Hematopoietic multipotent progenitor cell treated with erythropoietin and hydrocortisone succinate and interleukin-3 and kit ligand, for 15 days (in vitro differentiated cells): ENCODE measurements at places on chromosomes 12 and 14.

- DNase-seq: no peak
Measured at GRCh38 chr12:47991106-47992061, 12.9 kb downstream of the COL2A1 start.

DNA sequence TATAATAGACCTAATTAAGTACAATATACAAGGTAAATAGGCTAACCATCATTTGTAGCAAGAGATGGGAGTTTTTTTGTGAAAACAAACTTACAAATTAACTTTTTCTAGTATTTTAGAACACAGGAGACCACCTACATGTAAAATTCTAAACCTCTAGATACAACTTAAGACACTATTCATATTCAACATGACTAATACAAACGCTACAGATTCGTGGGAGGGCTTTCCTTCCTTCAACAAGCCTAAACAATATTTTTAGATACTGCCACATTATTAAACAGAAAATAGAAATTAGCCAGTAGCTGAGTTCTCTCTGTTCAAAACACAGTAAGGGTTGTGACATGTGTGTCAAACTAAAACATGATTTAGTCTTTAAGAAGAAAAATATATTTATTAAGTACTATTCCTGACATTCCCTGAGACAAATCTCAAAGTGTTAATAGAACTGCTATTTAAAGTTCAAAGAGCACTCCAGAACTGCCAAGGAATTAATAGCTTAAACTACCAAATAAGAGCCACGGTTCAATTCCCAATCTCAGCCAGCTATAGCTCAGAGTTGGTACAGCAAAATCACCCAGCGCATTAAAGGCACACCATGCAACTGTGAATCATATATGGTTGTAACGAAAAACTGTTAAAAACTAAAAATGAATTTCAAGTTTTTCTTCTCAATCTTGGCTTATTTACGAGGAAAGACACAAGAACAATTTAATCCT, 10.7 kb downstream of the MED13L start:
- no peak for DNase-seq

DNA sequence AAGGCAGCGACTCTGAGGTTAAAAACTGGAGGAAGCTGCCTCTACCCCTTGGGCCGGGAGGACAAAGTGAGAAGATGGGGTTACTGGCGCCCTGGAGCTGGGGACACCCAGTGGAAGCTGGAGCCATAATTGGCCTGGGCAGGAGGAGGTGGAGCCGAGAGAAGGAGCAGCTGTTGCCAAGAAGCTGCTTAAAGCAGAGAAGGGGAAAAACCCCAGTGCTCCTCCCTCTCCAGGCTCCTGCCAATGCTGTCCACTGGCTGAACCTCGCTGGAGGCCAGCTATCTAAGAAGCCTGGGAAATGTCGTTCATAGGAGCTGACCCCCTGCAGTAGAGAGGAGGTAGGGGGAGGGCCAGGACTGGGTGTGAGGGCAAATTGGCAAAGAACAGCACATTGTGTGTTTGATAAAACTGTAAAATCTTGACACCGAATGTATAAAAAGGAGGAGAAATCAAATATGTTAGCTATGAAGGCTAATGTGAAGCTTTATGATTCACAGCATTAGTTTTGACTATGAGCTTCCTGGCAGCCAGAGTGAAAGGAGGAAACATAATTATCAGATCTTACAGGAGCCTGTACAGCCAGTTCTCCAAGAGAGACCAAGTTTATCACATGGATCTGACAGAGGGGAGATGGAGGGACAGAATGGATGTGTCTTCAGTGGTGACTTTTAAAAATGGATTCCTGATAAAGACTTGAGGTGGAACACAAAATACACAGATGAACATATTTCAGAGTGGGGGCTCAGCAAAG, 9.5 kb downstream of the HHIPL1 start:
- DNase-seq: no peak

DNA sequence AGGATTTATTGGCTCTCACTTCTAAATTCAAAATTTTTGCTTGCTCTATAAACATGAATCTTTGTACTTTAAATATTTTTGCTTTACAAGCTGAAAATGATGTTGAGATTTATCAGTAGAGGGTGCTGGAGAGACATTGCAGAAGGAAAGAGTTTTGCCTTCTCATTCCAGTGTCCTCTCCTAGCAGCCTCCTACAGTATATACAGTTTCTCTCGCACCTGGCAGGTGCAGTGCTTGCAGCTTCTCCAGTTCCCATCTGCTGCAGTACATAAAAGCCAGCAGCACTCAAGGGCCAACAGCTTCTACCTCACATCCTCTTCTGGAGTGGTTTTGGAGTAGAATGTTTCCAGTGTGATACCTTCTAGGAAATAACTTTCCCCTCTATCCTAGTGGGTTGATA, 601.8 kb upstream of the ATXN7L3B start:
- no peak for DNase-seq

GRCh38 chr12:89707703-89708564, 704 bp downstream of the ATP2B1 start:
- peak; percentile 13 for DNase-seq

- DNase-seq: no peak
Measured at GRCh38 chr12:116964054-116965050, 53.6 kb downstream of the FBXW8 start.

DNA sequence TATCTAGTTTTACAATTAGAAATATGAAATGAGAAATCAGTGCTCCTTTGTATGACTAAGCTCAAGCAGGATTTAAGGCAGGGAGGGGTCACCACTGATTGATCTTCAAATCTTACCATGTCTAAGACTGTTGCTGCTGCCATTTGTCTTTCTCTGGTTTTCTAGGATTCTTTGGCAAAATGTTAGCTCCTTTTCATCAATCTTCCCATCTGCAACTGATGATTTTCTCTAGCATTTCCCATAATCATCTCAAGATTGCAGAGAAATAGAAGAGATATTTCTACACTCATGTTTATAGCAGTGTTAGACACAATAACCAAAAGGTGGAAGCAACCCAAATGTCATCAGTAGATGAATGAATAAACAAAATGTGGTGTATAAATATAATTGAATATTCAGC, 175.0 kb downstream of the RAD51B start:
- DNase-seq: no peak

- DNase-seq: no peak
Measured at GRCh38 chr14:69720912-69721311, 46.0 kb upstream of the SRSF5 start.

- DNase-seq: no peak
Measured at GRCh38 chr14:95195031-95195430, 37.7 kb upstream of the DICER1 start.

GRCh38 chr14:55802986-55803872, 223.2 kb downstream of the KTN1 start:
- DNase-seq: no peak

GRCh38 chr14:88029500-88029899, 24.6 kb downstream of the GPR65 start:
- no peak for DNase-seq

GRCh38 chr12:62834971-62835547, 99.9 kb downstream of the PPM1H start:
- no peak for DNase-seq

DNA sequence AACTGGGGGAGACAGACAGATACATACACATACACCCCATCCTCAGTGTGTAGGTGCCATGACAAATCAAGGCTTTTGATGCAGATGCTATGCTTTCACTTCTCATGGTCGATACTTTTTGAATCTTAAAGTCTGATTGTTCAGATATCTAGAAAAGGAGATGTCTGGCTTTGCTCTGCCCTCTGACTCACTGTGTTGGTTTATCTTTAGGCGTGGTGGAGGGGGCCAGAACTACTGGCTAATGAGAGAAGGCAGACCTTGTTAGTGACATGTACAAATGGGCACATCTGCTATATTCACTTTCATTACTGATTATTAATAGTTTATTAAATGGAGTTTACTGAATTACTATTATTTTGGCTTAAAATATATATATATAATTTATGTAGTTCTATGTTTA, 444.3 kb upstream of the RGS6 start:
- no peak for DNase-seq

DNA sequence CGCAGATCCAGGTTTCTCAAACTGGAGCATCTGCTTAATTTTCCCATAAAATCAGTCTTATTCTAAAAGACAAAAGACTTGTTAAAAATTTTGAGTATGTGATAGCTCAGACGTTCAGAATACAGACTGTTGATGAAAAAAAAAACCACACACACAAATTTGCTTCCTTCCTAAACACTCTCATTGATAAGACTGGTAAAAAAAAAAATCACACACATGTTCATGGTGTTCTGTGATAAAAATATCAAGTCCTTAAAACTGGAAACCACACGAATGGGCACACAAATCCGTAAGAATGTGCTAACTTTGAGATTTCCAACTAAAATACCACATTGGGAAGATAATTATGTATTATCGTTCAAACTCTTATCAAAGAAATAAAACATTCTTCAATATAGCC, 6.7 kb upstream of the ARID4A start:
- DNase-seq: no peak

DNA sequence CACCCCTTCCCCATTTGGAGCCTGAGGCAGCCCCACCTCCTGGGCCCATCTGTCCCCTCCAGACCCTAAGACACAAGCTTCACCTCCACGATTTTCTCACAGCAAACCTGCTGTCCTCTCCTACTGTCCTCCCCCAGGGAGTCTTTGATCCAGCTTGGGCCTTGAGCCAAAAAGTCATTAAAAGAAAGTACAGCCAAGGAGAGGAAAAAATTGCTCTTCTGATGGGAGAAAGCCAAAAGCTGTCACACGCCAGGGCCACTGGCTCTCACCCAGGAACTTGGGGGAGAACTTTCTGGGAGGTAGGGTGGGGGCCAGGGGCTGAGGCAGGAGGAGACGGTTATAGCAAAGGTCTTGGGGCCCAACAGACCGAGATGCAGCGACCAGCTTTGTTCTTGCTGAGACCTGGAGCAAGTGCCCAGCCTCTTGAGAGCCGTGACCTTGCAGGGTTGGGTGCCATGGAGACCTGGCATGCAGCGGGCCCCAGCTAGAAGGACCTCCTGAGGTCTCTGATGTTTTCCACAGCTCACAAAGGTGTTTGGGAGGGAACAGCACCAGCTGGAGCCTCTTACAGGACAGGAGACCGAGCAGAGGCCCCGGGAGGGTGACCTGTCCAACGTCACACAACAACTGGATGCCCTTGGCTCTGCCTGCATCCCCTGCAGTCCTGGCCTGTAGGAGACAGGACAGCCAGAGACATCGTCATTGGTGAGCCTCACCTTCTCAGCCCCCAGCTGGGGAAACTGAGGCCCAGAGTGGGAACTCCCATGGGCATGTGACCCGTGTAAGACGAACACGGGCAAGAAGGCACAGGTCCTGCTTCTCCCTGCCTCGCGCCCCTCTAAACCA, 124.5 kb downstream of the CALM1 start:
- no peak for DNase-seq

DNA sequence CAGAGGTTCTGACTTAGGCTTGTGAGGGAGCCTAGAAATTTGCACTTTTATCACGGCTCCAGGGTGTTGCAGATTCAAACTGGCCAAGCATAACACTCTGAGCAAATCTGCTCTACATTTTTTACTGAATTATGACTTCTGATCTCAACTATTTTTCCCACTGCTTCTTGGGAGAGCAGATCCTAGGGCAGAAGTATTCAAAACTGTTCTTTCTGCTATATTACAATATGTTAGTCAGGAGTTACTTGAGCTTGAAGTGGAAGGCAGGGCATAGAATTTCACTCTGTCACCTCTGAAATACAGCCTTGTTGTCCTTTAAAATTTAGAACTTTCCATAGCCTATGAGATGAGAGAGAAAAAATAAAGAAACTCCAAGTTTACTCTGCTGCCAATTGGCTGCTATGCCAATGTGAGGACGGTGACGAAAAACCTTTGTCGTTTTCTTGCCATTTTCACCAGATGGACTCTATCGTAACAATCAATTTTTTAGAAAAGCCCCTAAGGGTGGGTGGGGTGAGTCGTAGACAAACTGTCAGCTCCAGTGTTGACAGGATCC, 16.4 kb upstream of the KERA start:
- no peak for DNase-seq

GRCh38 chr14:50762001-50762930, 68.7 kb downstream of the NIN start:
- DNase-seq: no peak
